ENCODE measurements at places on chromosomes 7 and 10.

GRCh38 chr10:70212879-70213278 is 20.4 kb downstream of the PPA1 start:
- no peak for DNase-seq

DNA sequence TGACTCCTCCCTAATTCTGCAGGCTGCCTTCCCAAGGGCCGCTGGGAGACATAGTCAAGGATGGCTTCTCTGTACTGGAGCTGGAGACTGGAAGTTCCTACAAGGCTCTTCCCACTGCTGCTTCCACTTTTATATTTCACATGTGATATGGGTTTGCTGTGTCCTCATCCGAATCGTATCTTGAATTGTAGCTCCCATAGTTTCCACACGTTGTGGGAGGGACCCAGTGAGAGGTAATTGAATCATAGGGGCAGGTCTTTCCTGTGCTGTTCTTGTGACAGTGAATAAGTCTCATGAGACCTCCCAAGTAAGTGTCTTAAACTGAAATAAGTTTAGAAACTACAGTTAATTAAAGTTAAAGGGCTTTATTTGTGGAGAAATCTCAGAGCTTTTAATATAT is 47.0 kb upstream of the BICC1 start:
- DNase-seq: no peak

GRCh38 chr7:836429-836828 is 4.2 kb downstream of the SUN1 start:
- DNase-seq: no peak

DNA sequence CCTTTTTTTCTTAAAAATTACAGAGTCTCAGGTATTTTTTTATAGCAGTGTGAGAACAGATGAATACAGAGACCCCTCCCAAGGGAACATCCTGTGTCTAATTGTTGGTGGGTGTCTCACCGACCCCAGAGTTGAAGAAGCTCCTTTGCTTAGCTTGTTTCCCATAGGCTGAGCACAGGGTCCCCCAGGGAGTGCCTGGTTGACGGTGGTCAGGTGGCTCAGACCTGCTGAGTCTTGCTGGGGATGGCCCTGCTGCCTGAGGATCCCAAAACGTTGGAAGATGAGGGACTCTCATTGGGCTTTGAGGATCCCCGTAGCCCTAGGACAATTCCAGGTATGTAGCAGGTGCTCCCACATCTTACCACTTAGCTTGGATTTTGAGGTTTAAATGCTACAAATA is 19.5 kb downstream of the SCART1 start:
- no peak for DNase-seq

GRCh38 chr10:117956972-117957371 is 89.8 kb downstream of the RAB11FIP2 start:
- no peak for DNase-seq

GRCh38 chr10:98344589-98345038 is 70.4 kb downstream of the PYROXD2 start:
- DNase-seq: no peak

DNA sequence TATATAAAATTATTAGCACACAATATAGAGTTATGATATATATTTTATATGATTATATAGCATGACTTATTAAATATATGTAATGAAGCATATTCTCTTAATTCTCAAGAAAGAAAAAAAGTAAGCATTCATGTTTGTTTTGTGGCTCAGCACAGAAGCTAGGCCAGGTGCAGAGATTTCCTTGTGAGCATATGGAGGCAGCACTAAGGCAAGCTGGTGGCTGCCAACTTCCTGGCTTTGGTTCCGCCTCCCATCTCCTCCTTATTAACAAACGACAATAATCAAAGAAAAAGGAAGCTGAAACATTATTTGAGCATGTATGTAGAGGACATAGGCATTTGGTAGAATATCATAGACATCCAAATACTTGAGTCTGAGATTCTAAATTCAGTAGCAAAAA is 130.3 kb downstream of the ST7 start:
- DNase-seq: no peak

DNA sequence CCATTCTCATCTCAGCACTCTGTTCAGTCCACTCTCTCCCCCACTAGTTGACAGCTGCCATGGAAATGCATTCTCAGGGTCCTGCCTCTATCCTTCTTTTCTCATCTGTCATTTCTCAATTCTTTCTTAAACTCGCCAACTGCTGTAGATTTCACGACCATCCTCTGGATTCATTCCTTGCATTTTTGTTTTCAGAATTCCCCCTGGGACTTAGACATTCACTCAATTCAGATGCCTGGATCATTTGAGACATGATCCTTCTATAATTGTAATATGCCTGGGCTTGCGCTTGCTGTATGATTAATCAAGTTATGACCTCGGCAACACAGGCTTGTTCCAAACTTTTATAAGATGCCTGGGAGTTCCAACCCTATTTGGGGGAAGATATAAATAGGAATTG is 104.5 kb downstream of the RAB11FIP2 start:
- no peak for DNase-seq

GRCh38 chr10:71307469-71308085 is 11.5 kb upstream of the SLC29A3 start:
- DNase-seq: no peak

DNA sequence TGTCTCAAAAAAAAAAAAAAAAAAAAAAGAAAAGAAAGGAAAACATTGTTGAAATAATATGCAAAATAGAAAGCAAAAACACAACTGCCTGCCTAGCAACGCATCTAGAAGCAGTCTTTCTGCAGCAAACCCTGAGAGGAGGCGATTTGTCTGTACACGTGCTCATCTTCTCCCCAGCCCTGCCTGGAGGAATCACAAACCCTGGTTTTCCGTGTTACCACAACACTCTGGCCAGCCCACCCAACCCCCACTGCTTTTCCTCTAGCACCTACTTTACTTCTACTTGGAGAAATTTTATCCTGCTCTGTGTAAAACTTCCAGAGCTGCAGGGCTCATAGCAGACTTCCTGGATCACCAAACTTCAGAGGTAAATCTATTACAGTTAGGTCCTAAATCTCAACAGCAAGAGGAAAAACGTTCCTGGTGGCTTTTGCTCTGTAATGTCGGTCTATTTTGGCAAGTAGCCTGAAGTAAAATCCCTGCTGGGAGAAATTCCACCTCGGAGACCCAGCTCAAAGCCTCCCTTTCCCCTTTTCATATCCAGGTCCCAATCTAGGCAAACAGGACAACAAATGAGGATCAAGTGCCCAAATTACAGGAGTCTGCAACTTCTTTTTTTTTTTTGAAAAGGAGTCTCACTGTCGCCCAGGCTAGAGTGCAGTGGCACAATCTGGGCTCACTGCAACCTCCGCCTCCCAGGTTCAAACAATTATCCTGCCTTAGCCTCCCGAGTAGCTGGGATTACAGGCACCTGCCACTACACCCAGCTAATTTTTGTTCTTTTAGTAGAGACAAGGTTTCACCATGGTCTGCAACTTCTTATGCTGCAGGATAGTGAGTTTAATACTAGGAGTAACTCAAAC is 91.6 kb downstream of the DNMBP start:
- DNase-seq: no peak

DNA sequence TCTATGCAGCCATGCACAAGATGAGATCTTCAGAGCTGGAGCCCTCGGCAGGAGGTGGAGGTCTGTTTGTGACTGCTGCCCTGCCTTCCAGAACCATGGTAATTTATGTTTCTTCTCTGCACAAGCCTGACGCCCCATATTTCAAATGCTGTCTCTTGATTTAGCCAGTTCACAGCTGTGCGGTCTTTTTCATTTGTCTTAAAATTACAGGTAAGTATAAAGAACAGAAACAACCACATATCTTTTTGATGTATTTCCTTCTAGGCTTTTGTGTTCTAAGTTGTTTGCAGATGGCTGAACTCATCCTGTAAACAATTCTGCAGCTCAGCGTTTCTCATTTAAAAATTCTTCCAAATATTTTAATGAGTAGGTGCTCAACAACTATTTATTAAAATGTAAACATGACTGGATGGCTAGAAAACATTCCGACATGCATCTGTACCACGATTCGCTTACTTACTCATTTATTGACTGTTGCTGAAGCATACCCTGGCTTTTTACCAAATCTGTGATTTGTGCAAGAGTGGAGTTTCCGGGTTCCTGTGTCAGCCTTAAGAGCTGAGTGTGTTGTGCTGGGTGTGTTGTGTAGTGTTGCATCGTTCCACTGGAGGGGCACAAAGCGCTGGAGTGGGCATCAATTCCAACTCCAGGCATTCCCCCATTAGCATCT is 58.9 kb downstream of the PIP4K2A start:
- no peak for DNase-seq

GRCh38 chr10:70666960-70667798 is 5.1 kb upstream of the ADAMTS14 start:
- no peak for DNase-seq

DNA sequence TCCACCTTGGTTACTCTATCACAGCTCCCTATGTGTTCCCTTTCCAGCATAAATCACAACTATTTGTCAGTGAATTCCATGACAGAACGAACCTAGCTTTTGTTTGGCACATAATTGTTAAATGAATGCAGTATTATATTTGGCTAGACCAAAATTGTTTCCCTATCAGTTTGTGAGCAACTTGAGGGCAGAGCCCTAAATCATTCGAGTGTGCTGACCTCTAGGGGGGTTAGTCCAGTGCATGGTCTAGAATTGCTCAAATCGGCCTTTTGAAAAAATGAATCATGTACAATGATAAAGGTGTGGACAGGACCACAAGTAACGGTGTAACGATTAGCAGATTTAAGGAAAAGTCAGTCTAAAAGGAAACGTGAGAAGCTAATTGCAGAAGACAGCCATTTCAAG is 475 bp upstream of the NRBF2 start:
- DNase-seq: no peak

DNA sequence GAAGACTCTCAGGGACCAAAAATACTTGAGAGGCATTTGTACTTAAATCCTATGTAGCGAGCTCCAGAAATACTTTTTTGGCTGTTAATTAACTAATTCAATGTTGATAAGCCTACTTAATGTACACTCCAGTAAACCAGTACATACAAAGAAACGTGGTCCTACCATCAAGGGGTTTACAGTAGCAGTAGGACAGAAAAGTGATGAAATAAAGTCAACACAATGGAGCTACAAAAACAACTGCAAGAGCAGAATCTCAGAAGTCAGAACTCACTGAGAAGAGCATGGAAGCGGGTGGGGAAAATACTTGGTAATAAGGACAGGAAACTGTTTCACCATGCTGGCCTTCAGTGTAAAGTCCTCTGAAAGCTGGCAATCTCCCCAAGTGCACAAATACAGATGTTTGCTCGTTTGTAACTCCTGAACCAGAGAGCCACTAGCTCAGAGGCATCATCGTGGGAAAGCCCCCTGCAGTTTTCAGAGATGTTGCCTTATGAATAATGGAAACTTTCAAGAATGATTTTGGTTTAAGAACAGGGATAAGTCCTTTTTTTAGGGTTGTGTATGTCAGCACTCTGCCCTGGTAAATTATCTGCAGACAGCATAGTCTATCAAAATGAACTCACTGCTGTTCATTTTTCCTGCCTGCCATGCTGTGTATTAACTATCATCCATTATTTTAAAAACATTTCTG is 233.2 kb downstream of the SORCS1 start:
- DNase-seq: no peak

- DNase-seq: no peak
These were observed 17.1 kb downstream of the ENTPD7 start for GRCh38 chr10:99676426-99676825.

Measured in keratinocyte (primary cell).